Cardiac septum (tissue), 1 donor: ENCODE measurements at places on chromosomes 3 and 15.

- no peak for DNase-seq
Measured at GRCh38 chr3:151113343-151113742, 27.9 kb downstream of the MED12L start.

GRCh38 chr3:99409961-99410360, 228.4 kb upstream of the COL8A1 start:
- no peak for DNase-seq

GRCh38 chr3:101163554-101163953, 156.8 kb downstream of the IMPG2 start:
- DNase-seq = no peak

DNA sequence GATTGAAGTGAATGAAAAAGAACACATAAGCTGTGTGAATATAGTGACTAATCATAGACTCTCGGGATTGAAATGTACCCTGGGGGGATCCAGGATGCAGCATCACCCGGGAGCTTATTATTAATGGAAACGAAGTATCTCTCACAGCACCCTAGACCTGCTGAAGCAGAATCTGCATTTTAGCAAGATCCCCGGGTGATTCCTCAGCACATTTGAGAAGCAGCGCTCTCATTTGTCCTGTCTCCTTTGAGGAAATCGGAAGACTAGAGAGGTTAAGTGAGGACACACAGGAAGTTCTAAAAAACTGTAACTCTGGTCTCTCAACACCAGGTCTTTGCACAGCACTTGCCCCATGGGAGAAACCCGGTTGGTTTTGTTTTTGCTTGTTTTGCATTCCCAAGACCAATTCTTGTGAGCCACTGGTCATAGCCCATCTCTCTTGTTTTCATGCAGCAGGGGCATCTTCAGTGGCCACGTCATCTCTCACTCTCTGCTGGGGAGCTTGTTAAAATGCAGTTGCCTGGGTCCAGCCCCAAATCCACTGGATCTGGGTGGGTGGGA, 30.2 kb downstream of the ZNF710 start:
- no peak for DNase-seq

GRCh38 chr3:63689285-63689684, 36.8 kb downstream of the SNTN start:
- DNase-seq = no peak
